ENCODE measurements at places on chromosomes 2 and 18.

DNA sequence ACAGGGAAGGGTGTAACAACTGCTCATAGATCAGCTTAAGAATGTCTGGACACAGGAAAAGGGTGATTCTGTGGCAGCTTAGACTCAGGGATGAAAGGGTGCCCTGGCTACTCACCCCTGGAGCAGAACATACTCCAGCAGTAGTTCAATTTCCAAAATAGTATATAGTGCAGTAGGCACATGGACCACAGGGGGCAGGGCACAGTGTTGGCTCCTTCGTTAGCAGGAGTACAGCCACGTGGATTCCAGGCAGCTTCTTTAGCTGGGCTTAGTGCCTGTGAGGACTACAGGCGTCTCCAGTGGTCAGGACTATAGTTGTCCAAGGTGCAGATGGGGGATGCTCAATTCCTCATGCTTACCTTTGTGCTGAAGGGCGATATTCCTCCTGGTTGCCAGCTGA, 277.5 kb upstream of the DDX18 start:
- no peak for DNase-seq

DNA sequence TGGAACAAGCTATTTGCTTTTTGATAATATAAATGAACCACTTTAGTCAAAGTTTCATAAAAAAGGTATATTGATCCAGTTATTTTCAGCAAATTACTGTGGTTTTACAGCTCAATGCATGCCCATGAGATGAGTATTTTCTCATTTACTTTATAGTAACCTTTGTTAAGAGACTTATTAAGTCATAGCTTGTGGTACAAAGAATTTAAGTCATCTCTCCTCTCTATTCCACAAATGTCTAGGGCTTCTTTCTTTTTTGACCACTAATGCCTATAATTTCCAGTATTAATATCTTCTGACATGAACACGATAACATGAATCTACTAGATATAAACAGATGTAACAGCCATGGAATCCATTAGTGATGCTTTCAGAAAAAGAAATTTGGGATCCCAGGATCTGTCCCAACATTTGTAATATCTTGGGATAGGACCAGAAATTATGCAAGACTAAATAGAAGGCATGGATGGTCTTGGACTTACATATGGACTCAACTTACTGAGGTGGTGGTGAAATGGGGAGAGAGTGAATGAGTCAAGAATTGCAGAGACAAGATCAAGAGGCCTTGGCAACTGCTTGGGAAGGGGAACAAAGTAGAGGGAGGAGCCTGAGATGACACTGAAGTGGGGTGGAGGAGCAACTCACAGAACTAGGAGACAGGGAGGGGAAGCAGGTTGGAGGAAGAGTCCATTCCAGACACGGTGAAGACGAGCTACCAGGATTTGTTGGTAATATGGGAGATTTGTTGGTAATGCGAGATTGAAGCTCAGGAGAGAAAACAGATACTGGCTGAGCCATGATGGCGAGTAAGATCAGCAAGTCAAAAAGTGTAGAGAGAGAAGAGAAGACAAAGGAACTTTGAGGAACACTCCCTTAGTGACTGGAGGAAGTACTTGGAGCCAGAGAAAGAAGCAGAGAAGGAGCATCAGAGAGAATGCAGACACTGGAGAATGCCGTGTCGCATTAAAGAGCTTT, 42.4 kb upstream of the KDM3A start:
- no peak for DNase-seq

DNA sequence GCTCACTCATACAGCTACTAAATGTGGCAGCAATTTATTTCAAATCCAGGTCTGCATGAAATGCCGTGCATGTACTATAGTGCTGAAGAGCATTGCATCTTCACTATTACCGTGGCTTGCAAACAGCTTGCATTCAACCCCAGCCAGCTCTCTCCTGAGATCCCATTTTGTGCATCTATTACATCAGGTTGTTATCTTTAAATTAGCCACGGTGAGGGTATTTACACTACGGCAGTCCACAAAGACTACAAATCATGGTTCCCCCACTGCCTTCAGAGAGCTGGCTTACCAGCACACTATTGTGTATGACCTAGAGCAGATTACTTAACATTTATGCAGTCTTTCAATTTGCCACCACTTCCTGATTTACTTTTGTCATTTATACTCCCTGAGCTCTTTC, 621.3 kb upstream of the LRATD1 start:
- DNase-seq, result no peak

- peak; percentile 16 for DNase-seq
Measured at GRCh38 chr18:79203017-79203605, 133.9 kb downstream of the ATP9B start.

GRCh38 chr18:24656050-24656449, 195.6 kb downstream of the HRH4 start:
- no peak for DNase-seq

- DNase-seq, result no peak
Measured at GRCh38 chr2:58261209-58261608, 20.1 kb upstream of the FANCL start.

DNA sequence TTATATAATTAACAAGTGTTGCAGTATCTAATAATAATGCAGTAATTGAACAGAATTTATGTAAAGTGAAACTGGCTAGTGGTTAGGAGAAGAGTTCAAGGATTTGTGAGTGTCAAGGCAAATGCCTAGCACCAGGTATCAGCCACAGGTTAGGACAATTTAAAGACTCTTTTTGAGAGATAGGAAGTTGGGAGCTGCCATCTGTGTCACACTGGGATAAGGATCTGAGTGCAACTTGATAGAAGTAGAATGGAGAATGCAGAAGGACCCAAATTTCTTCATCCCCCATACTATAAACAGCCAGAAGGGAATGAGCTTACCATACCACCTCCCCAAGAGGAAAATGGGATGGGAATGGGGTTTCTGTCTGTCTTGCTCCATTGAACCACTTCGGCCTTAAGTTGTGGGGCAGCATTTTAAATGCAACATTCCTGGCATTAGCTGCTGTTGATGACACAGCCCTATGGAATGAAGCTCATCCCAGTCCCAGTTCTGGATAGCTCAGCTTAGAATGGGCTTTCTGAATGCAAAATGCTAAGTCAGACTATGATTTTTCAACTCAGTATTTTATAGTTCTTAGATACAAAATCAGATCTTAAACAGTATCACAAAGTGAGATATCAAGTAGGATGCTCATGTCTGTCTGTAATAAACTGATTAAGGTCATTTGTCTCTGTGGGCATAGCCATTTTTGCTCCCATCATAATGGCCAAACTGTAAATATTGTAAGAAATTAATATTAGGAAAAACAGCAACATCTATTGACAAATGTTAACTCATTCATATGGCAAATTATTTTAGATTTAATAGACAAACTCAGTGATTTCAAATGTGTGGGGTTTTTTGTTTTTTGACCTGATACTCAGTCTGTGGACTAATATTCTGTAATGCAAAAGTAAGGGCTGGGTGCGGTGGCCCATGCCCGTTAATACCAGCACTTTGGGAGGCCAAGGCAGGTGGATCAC, 44.0 kb downstream of the GPR155 start:
- no peak for DNase-seq

DNA sequence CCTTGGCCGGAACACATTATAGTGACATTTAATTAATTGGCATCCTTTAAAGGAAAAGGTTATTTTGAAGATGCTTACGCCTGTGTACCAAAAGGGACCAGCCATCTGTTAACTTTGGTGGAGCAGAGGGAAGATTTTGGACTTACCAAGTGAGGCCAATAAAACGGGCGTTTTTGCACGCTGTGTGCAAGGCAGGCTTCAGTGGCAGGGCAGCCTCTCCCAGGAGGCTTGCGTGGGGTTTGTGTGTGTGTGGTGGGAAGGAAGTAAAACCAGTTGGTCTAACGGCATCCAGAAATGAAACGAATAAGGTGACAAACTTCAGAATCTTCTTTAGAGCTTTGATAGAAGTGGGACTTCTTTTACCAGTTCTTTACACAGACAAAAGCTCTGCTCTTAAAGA, 191.7 kb downstream of the PRKCE start:
- DNase-seq, result no peak

DNA sequence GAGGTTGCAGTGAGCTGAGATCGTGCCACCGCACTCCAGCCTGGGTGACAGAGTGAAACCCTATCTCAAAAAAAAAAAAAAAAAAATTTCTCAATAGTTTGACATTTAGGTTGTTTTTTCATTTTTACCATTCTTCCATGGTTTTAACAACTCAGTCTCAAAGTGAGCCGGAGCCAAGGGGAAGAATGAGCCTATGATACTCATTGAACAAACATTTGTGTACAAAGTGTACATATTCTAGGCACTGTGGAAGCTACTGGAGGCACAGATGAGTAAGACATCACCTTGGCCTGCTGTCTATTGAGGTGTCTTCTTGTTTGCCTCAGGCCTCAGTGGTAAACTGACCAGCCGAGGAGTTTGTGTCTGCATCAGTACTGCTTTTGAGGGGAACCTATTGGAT, 21.9 kb downstream of the CENPO start:
- DNase-seq, result no peak

GRCh38 chr2:233983445-233983844, 66.3 kb downstream of the TRPM8 start:
- no peak for DNase-seq

GRCh38 chr18:28176948-28177827, at the start of gene CDH2:
CDH2 (minus strand) TSS chr18:28177130; CDS start chr18:28177022, 108 bp downstream.
- no peak for DNase-seq

- no peak for DNase-seq
Measured at GRCh38 chr2:12313445-12314126, 403.1 kb upstream of the TRIB2 start.

DNA sequence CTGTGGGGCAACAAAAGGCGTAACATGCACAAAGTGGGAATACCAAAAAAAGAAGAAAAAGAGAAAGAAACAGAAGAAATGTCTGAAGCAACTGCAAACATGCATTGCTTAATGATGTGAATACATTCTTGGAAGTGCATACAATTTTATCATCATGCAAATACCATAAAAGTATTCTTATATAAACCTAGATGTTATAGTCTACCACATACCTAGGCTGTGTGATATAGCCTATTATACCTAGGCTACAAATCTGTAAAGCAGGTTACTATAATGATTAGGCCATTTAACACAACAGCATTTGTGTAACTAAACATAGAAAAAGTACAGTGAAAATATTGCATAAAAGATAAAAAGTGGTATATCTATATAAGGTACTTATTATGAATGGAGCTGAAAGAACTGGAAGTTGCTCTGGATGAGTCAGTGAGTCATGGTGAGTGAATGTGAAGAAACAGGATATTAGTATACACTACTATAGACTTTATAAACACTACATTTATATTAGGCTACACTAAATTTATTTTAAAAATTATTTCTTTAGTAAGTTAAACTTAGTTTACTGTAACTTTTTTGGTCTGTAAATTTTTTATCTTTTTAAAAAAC, 319.4 kb upstream of the KCNH7 start:
- DNase-seq, result no peak

DNA sequence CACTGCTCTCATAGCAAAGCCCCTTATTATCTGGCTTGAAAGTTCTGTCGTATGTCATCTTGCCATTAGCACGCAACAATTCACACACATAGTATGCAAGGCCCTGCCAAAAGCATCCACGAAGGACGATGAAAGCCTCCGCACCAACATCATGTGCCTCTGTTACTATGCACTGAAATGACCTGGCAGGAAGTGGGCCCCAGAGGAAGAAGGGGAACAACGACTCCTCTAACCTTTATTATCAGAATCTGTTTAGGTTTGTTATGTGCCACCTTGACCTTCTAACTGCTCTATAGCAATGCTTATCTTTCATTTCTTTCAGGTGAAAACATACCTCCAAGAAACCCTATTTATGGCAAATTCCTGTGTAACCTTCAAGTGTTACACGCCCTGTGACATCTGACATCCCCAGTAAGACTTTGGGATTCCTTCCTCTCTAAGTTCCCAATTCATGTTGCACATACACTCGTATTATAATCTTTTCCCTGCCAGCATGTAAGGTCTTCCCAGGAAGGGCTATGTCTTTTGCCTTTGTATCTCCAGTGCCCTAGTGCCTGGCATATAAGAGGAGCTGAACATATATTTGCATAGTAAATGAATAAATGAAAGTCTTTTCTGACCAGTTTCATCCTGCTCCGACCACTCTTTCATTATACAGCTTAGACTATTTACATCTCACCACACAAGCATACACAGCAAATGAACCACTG, 7.0 kb upstream of the NDUFV2 start:
- no peak for DNase-seq

GRCh38 chr2:65267008-65267407, 39.4 kb downstream of the ACTR2 start:
- no peak for DNase-seq

GRCh38 chr2:37665604-37666362, 5.7 kb downstream of the CDC42EP3 start:
- DNase-seq, result no peak

DNA sequence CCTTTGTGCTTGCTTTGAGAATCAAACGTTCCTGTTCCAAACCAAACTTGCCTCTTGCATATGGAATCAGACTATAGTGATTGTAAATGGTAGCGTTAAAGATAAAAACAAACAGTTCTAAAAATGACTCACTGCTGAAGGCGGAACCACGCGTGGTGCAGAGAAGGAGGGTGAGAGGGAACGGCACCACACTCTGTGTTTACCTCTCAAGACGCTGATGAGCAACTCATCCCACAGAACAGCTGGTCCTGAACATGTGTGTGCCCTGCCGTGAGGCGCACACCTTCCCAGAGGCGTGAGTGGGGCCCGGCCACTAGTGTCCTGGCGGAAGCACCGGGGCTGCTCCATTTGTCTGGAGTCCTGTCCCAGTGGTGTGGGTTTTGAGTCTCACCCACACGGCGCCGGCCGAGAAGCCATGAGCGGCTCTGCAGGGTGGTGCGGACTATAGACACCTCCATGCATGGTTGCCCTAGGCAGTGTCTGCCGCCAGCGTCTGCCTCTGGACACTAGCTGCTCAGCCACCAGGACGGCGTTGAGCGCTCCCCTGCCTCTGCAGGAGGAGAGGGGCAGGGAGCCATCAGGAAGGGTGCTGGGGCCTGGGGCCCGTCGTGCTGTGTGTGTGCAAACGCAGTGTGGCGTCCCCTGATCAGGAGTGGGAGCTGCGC, 52.1 kb downstream of the NFATC1 start:
- DNase-seq, result no peak

- no peak for DNase-seq
Measured at GRCh38 chr2:16625759-16626158, 39.9 kb downstream of the CYRIA start.

- no peak for DNase-seq
Measured at GRCh38 chr2:128445523-128445900, 126.8 kb upstream of the HS6ST1 start.

GRCh38 chr2:8615576-8616281, 66.1 kb upstream of the ID2 start:
- no peak for DNase-seq

- no peak for DNase-seq
Measured at GRCh38 chr18:23812546-23813440, 123.5 kb downstream of the LAMA3 start.

GRCh38 chr2:111007757-111008688, 112.7 kb upstream of the BCL2L11 start:
- no peak for DNase-seq

- DNase-seq, result no peak
Measured at GRCh38 chr2:229718057-229718456, 3.7 kb upstream of the DNER start.

DNA sequence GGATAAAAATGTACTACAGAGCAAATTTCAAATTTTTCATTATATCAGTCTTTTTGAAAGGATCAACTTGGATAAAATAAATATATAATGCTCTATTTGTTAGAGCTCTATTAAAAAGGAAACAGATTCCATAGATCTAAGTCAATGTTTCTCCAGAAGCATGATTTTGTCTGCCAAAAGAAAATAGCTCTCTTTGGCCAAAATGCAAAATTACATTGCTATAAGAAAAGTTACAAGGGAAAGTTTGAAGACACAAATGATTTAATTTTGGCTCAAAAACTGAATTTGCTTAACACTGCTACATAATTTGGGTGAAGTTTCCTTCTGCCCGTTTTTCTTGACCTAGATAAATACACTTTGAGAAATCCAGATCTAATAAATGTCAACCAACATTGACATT, 15.7 kb downstream of the C2orf69 start:
- DNase-seq, result no peak

Measured in activated T-cell treated with anti-CD3 and anti-CD28 coated beads for 4 hours (primary cell).